ENCODE measurements at places on chromosomes 5 and 9. TPM values are rescaled to one million over a fixed set of nuclear protein-coding genes. Genes with fewer than 3 reads are reported as not detected.

Gene SPATA31D4
- not detected for polyA plus RNA-seq

Gene ABLIM3
- 0.19 TPM for polyA plus RNA-seq

Gene MARCOL
- not detected for polyA plus RNA-seq

Gene GABBR2
- 0.49 TPM for polyA plus RNA-seq

Gene ZNF483
- polyA plus RNA-seq: 8.0 TPM

Gene RLN1
- polyA plus RNA-seq: 3.4 TPM

Gene SLC2A6
- polyA plus RNA-seq: 17.5 TPM

Gene SLC25A51
- 5.8 TPM for polyA plus RNA-seq

Gene LNPEP
- 1.6 TPM for polyA plus RNA-seq

Gene TYRP1
- polyA plus RNA-seq: not detected

Gene GPRIN1
- polyA plus RNA-seq: 4.4 TPM

Gene C9orf85
- polyA plus RNA-seq: 20.8 TPM

Gene FAM174A
- 9.5 TPM for polyA plus RNA-seq

Gene BTNL8
- not detected for polyA plus RNA-seq

Gene CHSY3
- polyA plus RNA-seq: 0.44 TPM

Gene FGF10
- 0.40 TPM for polyA plus RNA-seq

Gene OR1J2
- polyA plus RNA-seq: not detected

Gene GZMA
- polyA plus RNA-seq: not detected

Gene ADAMTSL2
- 0.21 TPM for polyA plus RNA-seq

Gene DMRT1
- polyA plus RNA-seq: not detected

Gene NDUFS4
- 151 TPM for polyA plus RNA-seq

Gene SLC45A2
- not detected for polyA plus RNA-seq

Gene SLC25A2
- not detected for polyA plus RNA-seq

Gene STKLD1
- not detected for polyA plus RNA-seq

Gene HTR1A
- polyA plus RNA-seq: 0.92 TPM

Gene NTRK2
- polyA plus RNA-seq: not detected

Gene TRIM7
- polyA plus RNA-seq: 0.37 TPM

Gene NSD1
- 96.4 TPM for polyA plus RNA-seq

Gene CXCL14
- 1.7 TPM for polyA plus RNA-seq

Gene ZNF622
- polyA plus RNA-seq: 18.8 TPM

Gene CD72
- polyA plus RNA-seq: 4.6 TPM

Gene ZFP37
- polyA plus RNA-seq: 1.5 TPM

Gene NMUR2
- not detected for polyA plus RNA-seq

Gene PRDM9
- polyA plus RNA-seq: not detected
